ENCODE measurements at places on chromosomes 2 and 18.

DNA sequence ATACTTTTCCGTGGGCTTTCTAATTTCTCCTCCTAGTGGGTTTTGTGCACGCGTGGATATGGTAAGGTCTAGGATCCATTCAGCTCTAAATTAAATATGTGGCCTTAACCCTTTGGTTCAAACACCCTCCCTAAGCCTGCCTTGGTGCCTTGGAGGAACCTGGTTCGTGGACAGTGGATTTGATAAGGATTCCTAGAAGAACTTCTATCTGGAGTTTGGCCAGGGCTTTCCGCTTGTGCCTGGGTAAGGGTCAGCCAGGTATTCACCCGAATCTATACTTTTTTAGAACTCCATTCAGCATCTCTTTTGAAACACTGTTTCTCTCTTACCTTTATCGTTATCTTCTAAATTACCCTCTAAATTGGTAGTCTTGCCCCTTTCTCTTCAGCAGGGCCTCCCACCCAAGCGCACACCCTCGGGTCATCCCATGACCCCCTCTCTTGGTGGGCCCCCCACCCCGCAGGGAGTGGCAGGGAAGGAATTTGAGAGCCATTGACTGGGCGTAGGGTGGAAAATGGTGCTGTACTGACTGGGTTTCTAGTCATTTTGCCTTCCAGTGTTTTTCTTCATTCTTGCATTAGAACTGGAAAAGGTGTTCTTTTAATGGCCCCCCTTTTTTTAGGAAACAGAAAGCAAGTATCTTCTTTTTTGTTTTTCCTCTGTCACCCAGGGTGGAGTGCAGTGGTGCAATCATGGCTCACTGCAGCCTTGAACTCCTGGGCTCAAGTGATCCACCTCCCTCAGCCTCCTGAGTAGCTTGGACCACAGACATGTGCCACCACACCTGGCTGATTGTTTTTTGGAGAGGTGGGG is 1.8 kb downstream of the SOCS6 start:
- DNase-seq = no peak

GRCh38 chr2:202950592-202950991 is 38.5 kb downstream of the CARF start:
- DNase-seq = no peak

- no peak for DNase-seq
Observed at GRCh38 chr2:75098856-75099255, 100.5 kb downstream of the TACR1 start.

DNA sequence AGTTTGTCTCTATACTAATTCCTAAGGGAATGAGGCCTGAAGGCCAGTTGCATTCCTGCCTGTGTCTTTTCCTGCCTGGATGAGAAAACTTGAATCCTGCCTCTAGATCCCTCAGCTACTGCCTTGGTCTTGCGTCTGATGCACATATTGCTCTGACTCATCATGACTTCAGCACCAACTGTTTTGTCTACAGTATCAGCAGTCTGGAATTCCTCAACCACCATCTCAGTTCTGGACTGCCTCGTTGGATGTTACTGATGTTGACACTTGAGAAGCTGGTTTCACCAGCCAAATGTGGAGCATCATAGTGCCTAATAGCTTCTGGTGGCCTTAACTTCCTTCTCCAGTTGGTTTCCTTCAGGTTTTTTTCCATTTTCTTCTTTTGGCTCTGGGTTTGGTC is 211.0 kb downstream of the CTNNA2 start:
- DNase-seq = no peak

GRCh38 chr2:214201892-214202291 is 209.0 kb upstream of the VWC2L start:
- DNase-seq = no peak

DNA sequence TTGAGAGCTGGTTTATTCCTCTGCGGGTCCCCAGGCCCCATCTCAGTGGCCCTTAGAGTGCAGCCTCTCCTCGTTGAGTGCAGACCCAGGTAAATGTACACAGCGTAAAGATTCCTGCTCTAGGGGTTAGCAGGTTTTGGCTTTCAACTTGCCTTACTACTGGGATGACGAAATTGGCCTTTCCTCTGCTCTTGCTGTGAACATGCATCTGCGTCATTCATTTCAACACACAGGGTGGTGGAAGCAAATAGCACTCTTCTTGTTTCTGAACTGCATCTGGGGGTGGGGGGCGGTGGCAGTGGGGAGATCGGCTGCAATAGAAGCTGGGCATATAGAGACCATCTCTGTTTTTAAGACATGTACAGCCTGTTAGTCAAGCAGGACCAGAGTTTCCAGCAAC is 16.5 kb upstream of the SLC16A14 start:
- no peak for DNase-seq

DNA sequence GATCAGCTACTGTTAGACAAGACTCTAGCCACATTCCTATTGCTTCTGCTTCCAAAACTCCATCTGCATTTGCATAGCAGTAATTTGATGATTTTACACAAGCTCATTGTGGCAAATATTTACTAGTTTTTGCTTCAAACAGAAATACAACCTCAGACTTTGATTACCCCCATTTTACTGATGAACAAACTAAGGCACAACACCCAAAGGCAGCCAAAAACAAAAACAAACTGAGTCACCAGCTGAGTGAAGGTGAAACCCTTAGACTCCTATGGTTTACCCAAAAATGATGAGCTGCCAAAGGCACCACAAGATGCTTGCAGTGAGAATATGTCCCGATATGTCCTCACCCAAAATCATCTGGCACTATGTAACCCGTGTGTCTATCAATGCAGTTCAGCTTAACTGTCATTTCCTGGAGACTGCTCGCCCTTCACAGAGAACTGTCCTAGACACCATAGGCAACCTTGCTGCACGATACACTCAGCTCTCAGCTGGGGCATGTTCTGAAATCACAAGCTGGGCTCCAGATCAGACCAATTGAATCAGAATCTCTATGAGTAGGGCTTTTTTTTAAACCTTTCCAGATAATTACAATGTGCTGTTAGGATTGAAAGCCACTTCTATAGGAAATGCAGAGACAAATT is 4.1 kb upstream of the EVA1A start:
- no peak for DNase-seq

DNA sequence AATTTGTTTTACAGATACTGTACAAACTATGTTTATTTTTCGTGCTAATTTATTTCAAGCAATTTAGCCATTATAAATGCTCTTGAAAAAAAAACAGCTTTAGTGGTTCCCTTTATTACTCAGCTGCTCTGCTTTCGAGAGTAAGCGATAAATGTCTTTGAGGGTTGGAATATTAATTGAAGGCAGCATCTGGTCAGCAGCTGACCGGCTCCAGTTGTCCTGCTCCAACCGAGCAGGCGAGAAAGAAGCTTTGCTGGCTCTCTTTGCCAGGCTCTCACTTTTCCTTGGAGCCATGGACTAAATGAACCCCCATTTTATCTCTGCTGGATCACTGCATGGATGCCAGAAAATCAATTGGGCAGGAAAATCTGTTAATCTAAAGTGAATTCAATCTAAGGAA is 147.4 kb downstream of the LNPK start:
- DNase-seq = peak; percentile 42

DNA sequence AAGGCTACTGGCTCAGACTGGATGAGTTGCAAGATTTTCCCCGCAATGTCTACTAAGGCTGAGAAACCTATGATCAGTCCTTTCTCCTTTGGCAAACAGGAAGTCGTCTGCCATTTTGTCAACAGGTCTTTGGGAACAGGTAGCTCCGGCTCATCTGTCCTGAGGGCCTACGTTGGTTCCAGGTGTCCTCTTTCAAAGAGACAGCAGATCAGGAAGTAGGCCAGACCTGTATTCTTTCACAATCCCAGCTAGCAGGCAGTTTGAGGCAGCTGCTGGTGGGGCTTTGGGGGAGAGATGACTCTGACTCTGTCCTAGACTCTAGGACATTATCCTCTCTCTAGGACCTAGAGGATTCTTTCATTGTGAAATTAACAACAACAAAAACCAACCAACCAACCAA is 98.6 kb downstream of the ACTR2 start:
- DNase-seq = no peak

DNA sequence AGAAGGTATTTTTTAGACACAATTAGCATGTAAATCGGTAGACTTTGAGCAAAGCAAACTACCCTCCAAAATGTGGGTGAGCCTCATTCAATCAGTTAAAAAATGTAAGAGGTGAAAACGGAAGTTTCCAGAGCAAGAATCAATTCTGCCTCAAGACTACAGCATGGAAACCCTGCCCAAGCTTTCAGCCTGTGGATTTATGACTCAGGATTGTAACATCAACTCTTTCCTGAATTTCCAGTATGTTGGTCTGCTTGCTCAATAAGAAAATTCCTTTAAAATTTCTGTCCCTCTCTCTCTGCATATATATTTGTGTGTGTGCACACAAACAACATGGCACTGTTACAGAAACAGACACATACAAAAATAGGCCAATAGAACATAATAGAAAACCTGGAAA is 228.6 kb upstream of the DOK6 start:
- no peak for DNase-seq

- peak; percentile 86 for DNase-seq
Observed at GRCh38 chr2:201883606-201884369, 77.5 kb downstream of the CDK15 start.

DNA sequence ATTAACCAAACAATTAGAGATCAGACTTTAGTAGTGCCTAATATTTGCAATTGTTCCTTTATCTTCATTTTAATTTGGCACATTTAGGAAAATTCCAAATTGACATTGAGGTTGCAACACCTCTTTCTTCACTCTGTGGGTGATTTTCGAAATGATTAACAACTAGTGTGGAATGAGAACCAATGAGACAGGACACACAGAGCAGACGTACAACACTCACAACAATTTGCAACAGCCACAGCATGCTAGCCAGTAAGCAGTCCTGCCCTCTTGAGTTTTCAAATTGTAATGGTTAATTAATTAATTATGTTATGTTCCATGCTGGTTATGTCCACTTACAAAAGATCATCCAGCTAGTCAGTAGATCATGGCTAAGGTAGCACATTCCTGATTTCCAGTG is 339.3 kb downstream of the LRP1B start:
- no peak for DNase-seq

DNA sequence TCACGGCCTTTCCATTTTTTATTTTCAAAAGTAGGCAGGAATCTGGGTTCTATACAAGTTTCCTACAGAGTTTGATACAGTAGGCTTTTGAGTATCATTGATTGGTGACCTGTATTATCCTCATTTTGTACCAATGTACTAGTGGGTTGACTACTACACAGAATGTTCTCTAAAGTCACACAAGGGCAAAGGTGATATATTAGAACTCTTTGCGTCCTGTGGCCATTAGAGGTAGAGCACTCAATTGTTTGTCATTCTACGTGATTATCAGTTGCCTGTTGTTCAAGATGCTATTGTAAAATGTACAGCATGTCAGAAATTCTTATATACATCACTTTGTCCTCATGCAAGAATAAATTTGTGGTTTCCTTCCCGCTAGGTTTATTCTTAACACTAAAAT is 24.8 kb downstream of the WDR75 start:
- no peak for DNase-seq

- no peak for DNase-seq
Observed at GRCh38 chr2:232444409-232445148, 11.4 kb upstream of the ALPI start.

DNA sequence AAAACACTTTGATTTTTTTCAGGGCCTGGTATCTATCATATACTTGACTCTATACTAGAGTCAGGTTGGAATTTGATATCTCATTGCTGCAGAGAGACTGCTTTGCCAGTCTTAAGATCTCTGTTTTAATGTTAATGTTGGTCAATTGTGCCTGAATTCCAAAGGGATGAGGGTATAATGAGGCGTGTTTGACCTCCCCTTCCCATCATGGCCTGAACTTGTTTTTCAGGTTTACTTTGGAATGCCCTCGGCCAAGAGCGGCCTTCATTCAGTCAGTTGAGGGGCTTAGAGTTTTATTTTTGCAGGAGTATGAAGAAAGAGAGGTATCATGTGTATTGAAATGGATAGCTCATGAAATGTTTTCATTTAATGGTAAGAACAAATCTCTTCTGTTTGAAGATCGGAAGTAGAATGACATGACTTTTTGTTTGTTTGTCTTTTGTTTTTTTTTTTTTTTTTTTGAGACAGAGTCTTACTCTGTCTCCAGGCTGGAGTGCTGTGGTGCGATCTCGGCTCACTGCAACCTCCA is 119.0 kb downstream of the KIAA1328 start:
- DNase-seq = no peak

DNA sequence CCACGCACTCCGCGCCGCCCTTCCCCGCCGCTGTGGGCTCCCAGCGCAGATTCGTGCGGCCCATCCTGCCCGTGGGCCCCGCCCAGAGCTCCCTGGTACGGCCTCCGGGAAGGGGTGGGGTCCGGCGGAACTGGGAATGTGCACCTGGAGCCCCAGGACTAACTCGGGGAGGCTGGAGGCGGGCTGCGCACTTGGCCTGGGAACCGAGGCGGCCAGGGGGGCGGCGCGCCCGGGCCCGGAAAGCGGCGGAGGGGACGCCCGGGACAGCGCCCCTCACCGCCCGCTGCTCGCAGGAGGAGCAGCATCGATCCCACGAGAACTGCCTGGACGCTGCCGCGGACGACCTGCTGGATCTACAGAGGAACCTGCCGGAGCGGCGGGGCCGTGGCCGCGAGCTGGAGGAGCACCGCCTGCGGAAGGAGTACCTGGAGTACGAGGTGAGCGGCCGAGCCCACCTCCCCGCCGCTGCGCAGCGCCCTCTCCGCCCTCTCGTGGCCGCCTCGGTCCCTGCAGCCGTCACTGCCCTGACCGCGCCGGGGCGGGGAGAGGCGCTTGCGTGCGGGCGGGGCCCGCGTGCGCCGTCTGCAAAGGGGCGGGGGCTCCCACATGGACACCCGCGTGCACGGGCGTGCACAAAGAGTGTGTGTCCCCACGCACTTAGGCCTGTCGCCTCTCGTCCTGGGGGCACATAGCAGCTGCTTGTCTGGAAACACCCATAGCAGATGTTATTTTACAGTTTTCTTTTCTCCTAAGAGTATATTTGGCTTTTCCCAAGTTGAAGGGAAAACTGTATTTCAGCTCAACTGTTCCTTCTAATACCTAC is 25.2 kb downstream of the PSD4 start:
- peak; percentile 86 for DNase-seq

GRCh38 chr18:3482258-3482657 is 32.3 kb downstream of the TGIF1 start:
- no peak for DNase-seq

- DNase-seq = no peak
Observed at GRCh38 chr2:1567556-1568344, 154.5 kb downstream of the TPO start.

- no peak for DNase-seq
Observed at GRCh38 chr2:197452754-197453122, 614 bp upstream of the COQ10B start.

GRCh38 chr2:56985609-56986008 is 801.8 kb downstream of the CCDC85A start:
- DNase-seq = no peak

DNA sequence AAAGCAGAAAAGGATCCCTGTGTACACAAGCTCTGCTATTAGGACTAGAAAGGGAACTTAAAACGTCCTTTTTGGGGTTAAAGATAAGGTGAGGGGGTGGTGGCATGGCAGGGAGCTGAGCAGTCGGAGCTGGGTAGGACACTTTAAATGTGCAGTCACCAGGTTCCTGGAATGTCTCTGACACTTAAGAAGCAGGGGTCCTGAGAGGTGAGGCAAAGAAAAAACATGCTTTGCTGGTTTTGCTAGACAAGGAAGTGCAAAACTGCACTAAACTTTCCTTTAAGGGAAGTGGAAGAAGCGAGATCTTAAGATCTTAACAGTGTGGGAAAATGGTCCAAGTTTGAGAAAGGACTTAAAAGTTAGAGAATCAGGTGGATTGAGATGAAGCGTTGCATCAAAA is 99.5 kb upstream of the MAP3K20 start:
- DNase-seq = no peak

- DNase-seq = no peak
Observed at GRCh38 chr2:239116456-239117246, 268.8 kb downstream of the TWIST2 start.

- DNase-seq = no peak
Observed at GRCh38 chr18:46886893-46887292, 30.4 kb downstream of the PIAS2 start.

GRCh38 chr2:229825476-229825875 is 96.3 kb downstream of the TRIP12 start:
- no peak for DNase-seq

Data from left hindlimb (tissue), 1 donor.